ENCODE measurements at places on chromosomes 5 and 9. TPM values are rescaled to one million over a fixed set of nuclear protein-coding genes. Genes with fewer than 3 reads are reported as not detected.

GRCh38 chr5:138975098-138975847 lies 100.1 kb upstream of the LRRTM2 start:
- peak overlapping the region; percentile 47 for H3K27ac ChIP-seq
- DNase-seq: no peak
- H3K36me3 ChIP-seq: no peaks in the 10 kb centered on the region
- H3K4me1 ChIP-seq: peaks cover 27% of the 10 kb centered on the region

DNA sequence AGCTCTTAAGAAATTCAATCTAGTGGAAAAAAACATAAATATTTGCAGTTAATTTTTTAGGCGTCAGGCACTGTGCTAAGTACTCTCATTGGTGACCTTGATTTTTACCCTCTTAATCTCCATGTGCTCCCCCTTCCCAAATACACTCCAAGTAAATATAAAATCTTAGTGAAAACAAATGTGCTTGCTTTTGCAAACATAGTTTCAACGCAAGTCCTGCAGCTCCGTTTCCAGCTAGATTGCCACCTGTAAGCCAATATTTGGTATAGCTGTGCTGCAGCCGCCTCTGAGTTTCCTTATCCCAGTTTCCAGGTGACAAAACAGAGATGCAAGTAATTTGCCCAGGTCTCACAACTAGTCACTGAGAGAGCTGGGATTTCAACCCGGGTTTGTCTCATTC lies 1.9 kb upstream of the MTMR12 start:
- peaks cover 4% of the 10 kb centered on the region for H3K27me3 ChIP-seq
- no peak for DNase-seq
- H3K27ac ChIP-seq: peak overlapping the region; percentile 28
- peaks cover 26% of the 10 kb centered on the region for H3K4me1 ChIP-seq
- no peak overlapping the region for H3K4me3 ChIP-seq
- H3K36me3 ChIP-seq: no peaks in the 10 kb centered on the region

The PLPP7 gene
- total RNA-seq: 2.3 TPM

The SLC34A1 gene
- total RNA-seq: not detected

The ZNF354C gene
- 5.2 TPM for total RNA-seq
